ENCODE measurements at places on chromosomes 5 and 9.
A peak's percentile ranks its signal among the peaks of the same experiment; 100 is the strongest.

DNA sequence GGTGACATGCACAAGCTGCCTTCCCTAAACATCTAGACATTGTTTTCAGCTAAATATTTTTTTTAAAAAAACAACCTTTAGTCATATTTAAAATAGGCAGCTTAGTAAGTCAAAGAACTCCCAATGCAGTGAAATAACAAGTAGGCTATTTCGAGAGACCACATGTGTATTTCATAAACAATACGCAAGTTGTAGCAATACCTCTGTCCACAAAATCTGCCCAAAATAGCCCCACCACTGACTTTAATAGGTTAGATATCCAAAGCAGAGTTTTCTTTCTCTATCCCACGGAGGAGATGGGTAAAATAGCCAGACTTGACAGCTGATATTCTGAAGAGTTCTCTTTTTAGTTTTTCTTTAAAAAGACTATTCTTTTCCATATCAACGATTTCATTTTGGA lies 1.2 kb downstream of the SLC24A2 start:
- DNase-seq = no peak

DNA sequence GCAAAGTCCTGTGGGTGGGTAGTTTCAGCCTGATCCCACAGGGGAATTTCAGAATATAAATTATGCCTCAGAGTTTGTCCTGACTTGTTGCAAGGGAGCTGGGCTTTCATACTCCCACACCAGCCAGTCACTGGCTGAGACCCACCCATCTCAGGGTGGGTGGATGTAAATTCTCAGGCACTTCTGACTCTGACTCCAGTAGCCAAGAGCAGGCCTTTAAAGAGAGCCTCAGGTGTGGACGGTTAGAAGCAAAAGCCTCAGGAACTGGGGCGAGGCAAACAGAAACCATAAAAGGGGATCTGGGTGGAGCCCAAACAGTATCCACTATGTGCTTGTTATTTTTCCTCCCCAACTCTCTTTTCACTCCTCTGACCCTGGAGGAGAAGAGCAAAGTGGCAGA lies 28.6 kb upstream of the FBXW11 start:
- no peak for DNase-seq

DNA sequence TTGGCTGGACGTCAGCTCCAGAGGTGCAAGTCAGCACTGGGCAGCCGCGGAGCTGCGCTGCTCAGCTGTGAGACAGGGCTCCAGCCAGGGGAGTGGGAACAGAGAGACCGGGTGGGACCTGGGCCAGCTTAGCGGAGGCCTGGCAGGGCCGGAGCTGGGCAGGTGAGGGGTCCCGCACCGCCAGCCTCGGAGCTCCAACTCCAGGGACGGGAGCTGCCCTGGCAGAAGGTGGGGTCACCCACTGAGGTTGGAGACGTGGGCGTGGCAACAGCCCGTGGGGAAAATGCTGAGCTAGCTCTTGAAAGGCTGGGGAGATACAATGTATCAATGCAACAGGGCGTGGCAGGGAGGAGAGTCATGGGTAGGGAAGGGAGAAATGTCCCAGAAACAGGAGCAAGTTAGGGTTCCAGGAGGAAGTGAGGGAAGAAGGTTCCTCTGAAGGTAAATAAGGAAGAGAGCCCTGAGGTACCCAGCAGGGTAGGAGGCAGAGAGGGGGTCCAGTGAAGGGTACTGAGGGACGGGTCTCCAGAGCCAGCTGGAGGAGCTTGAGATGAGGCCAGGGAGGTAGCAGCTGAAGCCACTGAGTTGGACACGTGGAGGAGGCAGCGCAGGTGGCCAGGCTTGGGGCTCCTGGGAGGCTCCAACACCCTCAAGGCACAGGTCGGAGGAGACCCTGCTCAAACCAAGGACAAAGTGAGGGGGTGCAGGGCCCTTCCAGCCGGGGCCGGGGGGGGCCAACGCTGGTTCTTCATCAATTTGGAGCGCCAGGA lies 736 bp upstream of the NKD2 start:
- DNase-seq = no peak

GRCh38 chr5:73623901-73624404 lies 2.0 kb upstream of the ARHGEF28 start:
- no peak for DNase-seq

DNA sequence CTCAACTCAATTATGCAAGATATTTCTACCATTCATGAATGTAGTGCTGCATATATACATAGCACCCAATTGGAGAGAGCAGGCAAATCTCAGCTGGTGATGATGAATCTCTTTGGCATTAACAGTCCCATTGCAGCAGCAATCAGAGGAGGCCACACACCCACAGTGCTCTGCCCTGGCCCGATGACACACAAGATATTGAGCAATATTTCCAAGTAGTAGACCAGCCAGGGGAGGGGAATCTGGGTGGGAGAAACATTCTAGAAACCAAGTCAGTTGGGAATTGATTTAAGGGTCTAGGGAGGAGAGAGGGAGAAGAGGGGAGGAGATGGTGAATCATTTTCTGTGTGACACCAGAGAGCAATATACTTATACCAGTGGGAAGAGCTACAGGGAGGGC lies 14.9 kb upstream of the C5orf63 start:
- DNase-seq = no peak

- DNase-seq = no peak
These were observed 310.8 kb downstream of the DRD1 start for GRCh38 chr5:175133185-175133584.

GRCh38 chr5:151757233-151758140 lies 944 bp downstream of the ATOX1 start:
- DNase-seq = no peak

DNA sequence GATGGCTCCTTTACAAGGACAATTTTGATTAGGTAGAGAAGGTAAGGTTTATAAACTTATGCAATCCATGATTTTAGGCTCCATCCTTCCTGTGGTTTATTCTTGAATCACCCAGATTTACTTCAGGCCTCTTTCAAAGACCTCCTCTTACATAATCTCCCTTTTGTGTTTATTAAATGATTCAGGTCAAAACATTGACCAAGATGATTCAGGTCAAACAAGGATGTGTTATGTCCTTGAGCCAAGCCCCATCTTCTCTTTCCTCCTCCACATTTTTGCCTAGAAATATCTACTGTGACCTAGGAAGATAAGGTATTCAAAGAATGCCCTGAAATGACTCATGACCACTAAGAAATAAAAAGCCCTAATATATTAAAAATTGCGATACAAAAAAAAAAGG lies 31.8 kb upstream of the TLR4 start:
- DNase-seq = no peak

DNA sequence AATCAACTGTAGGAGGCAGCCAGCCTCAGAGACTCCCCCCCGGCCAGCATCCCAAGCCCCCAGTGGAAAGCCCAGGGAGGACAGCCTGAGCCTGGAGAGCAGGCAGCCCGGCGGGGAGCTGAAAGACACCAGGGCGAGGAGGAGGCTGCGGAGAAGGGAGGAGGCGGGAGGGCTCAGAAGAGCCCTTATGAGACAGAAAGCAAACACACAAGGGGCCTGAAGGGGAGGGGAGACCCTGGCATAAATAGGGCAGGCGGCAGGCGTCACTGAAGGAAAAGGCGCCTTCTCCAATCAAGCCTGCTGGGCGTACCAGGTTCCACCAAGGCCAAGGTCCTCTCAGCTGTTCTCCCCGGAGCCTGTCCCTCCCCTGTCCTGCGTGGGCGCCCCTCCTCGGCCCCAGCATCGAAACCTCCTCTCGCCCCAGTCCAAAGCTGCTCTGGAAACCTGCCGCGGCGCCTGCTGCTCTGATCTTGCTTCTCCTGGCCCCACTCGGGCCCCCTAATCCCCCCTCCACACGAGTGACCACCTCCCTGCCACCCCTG lies 1.3 kb downstream of the SLC9A3 start:
- no peak for DNase-seq

- no peak for DNase-seq
These were observed 65.8 kb upstream of the S1PR3 start for GRCh38 chr9:88925481-88925880.

- no peak for DNase-seq
These were observed 33.4 kb downstream of the ARHGAP26 start for GRCh38 chr5:142803428-142804125.

- peak; percentile 87 for DNase-seq
These were observed at the start of the genes FASTKD3 and MTRR for GRCh38 chr5:7868773-7869473. TSS of gene FASTKD3 (minus strand) at chr5:7869031. CDS start at chr5:7868083, 948 bp downstream. TSS of gene MTRR (plus strand) at chr5:7869148. CDS start at chr5:7870795, 1,647 bp downstream.

DNA sequence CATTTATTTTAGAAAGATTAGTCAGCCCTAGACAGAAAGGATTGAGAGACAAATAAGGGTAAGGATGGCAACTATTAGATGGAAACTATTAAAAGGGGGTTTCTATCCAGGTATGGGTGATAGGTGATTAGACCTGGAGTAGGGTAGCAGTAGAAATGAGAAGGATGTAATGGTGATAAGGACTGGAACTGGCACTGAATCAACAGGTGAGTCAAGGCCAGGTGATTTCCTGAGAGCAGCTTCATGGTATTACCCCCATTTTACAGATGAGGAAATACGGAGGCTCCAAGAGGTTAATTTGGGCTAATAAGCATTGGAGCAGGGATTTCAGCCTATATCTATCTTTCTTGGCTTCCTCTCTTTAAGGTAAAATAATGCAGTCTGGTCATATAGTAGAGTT lies 55.7 kb downstream of the CAST start:
- DNase-seq = no peak

- DNase-seq = no peak
These were observed 107.1 kb downstream of the CACNA1B start for GRCh38 chr9:137984520-137985257.

DNA sequence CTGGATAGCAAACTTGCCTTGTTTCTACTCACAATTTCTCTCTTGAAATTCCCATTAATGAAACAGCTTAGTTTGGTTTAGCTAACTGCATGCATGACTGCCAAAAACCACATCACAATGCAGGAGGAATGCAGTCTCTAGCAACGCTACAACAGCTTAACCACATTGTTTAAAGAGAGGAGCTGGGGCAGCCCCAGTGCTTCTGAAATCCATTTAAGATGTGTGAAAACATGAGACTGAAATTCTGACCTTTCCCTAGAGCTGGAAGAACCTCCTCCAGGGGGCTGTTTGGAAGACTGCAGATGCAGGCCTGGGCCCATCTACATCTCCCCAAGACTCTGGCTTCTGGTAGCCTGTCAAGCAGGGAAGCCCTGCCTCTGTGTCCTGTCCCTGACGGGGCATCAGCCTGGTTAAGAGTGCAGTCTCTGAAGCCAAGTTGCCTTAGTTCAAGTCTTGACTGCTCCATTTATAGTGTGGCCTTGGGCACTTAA lies 157.1 kb downstream of the ZNF462 start:
- no peak for DNase-seq

DNA sequence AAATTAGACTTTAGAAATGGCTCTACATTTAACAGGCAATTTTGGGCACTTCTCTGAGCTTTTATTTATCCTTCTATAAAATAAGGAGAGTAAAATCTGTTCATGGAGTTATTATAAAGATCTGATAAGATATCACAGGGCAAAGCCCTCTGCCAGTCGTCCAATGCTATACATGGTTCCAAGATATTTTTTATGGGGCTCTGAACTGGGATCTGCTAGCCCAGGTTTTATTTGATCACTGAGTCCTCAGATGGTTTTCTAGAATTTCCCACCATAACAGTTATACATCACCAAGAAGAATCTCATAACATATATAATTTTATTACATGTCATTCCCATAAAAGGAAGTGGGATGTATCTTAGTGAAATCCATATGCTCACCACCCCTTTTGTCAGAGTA lies 23.2 kb upstream of the IQGAP2 start:
- no peak for DNase-seq

DNA sequence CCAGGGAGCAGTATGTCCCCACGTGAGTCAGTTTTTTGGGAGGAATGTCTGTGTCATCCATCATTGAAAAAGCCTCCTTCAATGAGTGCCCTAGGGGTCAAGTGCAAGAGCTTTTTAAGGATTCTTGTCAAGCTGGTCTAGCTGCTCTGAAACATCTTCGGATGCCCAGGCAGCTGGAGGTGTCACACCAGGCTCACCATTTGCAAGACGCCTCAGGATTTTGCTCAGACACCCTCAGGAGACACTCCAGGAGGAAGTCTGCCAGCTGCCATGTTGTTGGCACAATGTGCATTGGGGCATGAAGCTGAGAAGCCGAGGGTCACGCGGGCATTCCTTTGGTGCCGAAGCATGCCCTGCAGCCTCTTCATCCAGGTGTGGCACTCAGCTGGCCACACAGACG lies 111.1 kb upstream of the S1PR3 start:
- no peak for DNase-seq

GRCh38 chr9:126062158-126062886 lies 264.3 kb upstream of the MVB12B start:
- no peak for DNase-seq

DNA sequence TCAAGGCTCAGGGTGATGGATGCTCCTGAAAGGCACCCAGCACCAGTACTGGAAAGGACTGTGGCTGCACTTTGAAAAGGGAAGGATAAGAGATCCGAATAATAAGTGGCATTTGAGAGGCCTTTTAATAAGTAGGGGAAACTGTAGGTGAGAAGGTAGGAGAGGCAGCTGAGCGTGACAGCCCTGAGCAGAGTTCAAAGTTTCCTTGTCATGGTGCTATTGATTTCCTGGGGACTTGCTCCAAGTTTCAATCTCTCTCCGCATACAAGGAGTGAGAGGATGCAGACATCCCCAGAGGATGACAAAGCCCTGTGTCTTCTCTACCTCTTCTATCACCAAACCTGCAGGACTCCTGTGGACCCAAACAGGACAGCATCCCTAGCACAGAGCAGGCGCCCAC lies 354.5 kb downstream of the SPOCK1 start:
- no peak for DNase-seq
